LHCN-M2 (cell line): ENCODE measurements at places on chromosomes 1 and 21. TPM values are rescaled to one million over a fixed set of nuclear protein-coding genes. Genes with fewer than 3 reads are reported as not detected.

- DNase-seq, result no peak
Measured at GRCh38 chr1:219083631-219084030, 90.0 kb upstream of the LYPLAL1 start.

GRCh38 chr1:46136711-46137110 lies 4.3 kb upstream of the PIK3R3 start:
- no peak for DNase-seq

Gene TEX38
- 0.17 TPM in 1 of 2 replicates, not detected in the other for total RNA-seq

DNA sequence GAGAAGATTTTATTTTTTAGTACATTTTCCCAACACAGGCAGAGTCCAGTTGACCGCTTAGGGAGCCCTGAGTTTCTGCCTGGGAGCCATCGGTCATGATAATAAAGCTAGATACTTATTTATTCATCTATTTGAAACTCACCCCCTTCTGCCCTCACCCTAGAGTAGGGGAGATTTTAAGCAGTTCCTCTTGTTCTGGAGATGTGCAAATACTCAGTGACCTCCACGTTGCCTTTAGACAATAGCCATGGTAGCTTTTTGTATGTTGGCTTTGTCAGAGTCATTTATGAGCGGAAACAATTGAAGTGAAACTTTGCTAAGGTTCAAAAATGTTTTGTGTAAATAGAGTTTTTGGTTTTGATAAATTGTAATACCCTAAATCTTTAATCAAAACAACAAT lies 45.7 kb upstream of the PLPPR4 start:
- no peak for DNase-seq

DNA sequence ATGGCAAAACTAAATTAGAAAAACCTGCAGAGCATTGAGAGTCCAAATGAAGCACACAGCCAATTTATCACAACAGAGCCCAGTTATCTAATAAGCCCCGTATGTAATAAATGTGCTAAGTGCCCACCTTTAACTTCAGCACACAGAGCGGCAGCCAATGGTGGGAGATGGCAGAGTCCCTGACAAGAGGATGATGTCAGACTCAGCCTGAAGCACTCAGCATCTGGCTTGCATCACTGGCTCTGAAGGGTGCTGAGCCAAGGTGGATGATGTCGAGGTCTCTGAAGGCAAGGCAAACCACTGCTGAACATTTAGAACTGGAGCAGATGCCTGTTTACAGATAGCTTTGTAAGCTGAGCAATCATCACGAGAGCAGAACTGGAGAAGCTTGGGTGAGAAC lies 118.3 kb downstream of the NUF2 start:
- DNase-seq, result no peak

Gene IFI44L
- total RNA-seq, result 14.7 and 26.2 TPM in 2 replicates

Gene KAZN
- 5.1 and 7.7 TPM in 2 replicates for total RNA-seq

DNA sequence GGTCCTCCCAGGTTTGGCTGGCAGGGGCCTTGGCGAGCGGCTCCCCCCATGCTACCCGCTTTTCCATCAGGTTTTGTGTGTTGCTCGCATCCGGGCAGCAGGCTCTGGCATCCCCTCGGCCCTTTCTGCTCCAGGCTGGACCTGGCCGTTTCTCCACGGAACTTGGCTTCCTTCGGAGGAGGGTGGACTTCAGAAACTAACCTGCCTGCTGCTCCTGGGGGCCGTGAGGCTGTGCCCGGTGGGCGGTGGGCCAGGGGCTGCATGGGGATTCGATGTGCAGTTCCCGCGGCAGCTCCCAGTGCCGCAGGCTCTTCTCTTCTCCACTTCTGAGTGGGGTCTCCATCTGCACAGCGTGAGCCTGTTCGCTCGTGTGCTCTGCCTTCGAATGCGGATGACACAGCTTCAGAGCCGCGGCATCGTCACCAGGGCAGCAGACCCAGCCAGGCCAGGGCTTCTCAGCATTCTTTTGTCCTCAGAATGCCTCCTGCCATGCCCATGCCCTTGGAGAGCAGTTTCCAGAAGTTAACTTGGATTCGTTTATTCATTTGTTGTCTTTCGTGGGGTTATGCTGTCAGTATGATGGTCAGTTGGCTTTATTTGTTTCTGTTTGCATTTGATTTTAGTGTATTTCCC lies 36.4 kb downstream of the PRKCZ start:
- DNase-seq, result no peak

Gene C1QB
- not detected in 2 replicates for total RNA-seq

Gene TBX19
- 0.34 and 1.0 TPM in 2 replicates for total RNA-seq

- DNase-seq, result no peak
Measured at GRCh38 chr1:186735463-186735862, 55.2 kb upstream of the PTGS2 start.

GRCh38 chr1:5693568-5693967 lies 298.7 kb downstream of the NPHP4 start:
- DNase-seq, result no peak

Gene PTPN22
- 11.1 and 13.9 TPM in 2 replicates for total RNA-seq

- peak; percentile 47 for DNase-seq
Measured at GRCh38 chr1:65471861-65472332, 51.4 kb downstream of the LEPR start.

Gene ZFP69
- total RNA-seq, result 1.2 and 2.2 TPM in 2 replicates

DNA sequence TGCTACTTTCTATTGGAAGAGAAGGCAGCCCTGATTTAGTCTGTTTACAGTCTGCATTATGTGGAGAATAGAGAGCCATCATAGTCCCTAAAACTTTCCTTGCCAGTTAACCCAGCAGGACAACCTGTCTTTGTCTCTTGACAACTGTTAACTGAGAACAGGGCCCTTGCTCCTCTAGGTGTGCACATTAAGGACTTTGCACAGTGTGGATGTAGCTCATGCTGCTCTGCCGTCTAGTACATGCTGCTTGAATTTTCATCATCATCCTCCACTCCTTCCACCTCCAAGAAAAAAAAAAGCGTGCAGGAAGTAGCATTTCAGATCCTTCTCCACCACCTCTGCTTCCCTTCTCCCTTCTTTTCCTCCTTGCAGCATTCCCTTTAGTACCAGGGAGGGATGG lies 91.5 kb downstream of the PBX1 start:
- DNase-seq, result no peak

DNA sequence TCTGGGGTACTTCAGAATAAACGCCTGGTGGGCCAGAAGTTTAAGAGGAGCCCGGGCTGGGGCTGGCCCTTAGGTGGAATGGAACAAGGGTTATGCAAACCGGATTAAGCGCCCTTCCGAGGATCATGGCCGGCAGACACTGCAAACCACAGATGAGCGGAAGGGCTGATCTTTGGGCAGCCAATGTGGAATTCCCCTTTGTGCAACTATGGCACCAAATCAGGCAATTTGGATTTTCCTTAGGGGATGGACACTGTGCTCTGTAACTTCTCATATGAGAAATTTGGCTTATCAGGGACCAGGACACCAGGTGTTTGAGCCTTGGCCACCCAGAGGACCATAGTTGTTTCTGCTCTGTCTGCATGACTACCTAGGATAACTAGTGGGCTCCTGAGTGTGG lies 5.7 kb upstream of the IL10 start:
- no peak for DNase-seq

DNA sequence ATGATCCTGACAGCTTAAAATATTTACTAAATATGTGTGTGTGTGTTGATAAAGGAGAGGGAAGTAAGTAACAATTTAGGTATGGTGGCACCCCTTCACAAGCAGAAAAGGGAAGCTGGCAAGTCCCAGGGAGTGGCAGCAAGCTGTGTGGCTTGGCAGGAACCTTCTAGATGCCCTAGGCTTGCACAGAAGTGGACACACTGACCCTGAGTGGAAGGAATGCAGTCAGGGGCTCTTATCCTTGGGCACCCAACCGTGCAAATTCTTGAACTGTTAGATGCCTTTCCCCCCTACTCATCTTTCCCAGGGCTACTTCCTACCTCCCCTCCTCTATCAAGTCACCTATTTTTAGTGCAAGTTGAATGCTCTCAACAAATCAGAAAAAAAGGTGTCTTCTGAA lies 18.9 kb downstream of the ACP6 start:
- DNase-seq, result no peak

DNA sequence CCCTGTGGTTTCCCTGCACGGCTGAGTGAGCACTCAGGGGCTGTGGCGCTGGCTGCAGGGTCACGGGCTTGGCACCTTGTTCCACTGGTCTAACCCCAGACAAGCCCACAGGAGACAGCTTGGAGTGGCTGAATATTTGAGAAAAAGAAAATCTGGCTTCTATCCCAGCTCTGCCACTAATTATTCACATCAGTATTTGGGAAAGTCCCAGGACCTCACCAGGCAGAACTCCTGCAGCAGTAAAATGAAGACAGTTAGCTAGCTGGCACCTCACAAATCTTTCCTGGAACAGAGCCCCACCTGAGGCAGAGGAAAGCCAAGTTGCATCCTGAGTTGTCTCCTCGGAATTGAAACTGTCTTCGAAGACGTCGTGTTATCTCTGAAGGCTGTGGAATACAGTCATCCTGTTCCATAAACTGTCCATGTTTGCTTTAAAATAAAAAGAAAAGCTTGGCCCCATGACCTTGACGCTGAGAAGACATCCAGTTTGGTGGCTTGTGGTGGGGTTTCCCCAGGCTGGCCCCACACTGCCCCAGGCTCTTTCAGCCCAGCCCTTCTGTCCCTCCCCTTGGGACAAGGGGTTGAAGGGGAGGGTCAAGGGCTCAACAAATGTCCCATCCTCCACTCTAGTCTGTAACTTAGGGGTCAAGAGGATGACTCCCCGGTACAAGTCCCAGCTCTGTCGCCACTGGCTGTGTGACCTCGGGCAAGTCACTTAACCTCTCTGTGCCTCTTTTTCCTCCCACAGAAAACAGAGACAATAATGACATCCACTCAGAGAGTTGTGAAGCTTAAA lies 93.8 kb upstream of the TMPRSS2 start:
- no peak for DNase-seq

- peak; percentile 24 for DNase-seq
Measured at GRCh38 chr1:80457409-80457808, 1343.3 kb upstream of the ADGRL2 start.

GRCh38 chr1:113940365-113941244 lies 11.5 kb downstream of the HIPK1 start:
- no peak for DNase-seq

Gene CIART
- total RNA-seq, result 5.1 TPM in 2 replicates
